ENCODE measurements at places on chromosomes 16 and 17.
A peak's percentile ranks its signal among the peaks of the same experiment; 100 is the strongest.

- DNase-seq = no peak
Observed at GRCh38 chr16:53142823-53143568, 88.2 kb downstream of the CHD9 start.

DNA sequence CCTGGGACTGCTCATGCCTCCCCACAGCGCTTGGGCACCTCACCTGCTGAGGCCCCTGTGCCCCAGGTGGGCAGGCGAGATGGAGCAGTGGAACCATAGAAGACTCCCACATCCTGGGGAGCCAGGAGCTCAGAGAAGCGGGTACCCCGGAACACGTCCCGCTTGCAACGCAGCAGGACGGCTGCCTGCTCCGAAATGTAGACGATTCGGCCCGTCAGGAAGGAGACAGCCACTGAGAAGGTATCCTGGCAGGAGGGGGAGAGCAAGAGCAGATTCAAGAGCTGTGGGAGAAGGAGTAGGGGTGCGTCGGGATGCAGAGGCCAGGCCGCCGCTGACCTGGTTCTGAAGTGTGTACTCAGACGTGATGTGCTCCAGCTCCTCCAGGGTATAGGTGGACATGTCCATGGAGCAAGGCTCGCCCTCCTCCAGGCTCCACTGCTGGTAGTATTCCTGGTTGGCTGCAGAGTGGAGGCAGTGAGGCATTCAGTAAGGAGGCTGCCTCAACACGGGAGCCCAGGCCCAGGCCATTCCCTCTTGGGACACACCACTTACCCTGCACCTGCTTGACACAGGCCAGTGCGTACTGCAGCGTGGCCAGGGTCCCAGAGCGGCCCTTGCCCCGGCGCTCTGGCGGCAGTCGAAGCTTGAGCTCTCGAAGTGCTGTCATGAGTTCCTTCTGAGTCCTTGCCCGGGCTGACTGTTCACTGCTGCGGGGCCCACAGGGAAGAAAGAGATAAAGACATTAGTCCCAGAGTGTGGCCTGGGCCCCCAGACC, 2.6 kb downstream of the PER1 start:
- no peak for DNase-seq

DNA sequence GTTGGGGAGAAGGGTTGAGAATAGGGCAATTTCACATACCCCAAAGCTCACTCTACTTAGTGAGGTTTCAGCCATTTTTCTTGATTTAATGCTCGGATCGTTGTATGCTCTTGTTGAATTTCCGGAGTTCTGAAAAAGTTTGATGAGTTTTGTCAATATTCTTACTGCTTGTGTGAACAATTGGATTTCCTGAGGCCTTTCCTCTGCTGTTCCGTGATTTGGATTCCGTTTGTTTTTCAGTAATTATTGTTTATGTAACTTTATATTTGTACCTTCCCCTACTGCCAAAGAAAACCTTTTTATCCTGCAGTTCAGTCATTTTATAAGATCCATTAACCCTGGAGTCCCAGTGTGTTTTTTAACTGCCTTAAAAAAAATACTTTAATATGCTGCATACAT, 62.9 kb downstream of the PHKB start:
- DNase-seq = peak; percentile 61

- DNase-seq = no peak
Observed at GRCh38 chr16:75109732-75110243, 6.8 kb downstream of the LDHD start.

- DNase-seq = peak; percentile 66
Observed at GRCh38 chr17:42408061-42408460, 15.0 kb downstream of the CAVIN1 start.

GRCh38 chr17:27563532-27563931, 67.5 kb upstream of the LGALS9 start:
- peak; percentile 64 for DNase-seq
